Thoracic aorta (tissue), 2 donors: ENCODE measurements at places on chromosomes 4 and X. TPM values are rescaled to one million over a fixed set of nuclear protein-coding genes. Genes with fewer than 3 reads are reported as not detected.

GRCh38 chrX:13750204-13750603, 15.7 kb downstream of the OFD1 start:
- DNase-seq: no peak
- H3K36me3 ChIP-seq: no peaks in the 10 kb centered on the region
- H3K4me1 ChIP-seq: no peaks in the 10 kb centered on the region
- H3K27me3 ChIP-seq: no peaks in the 10 kb centered on the region

- H3K27ac ChIP-seq: no peak overlapping the region
- DNase-seq: no peak
Observed at GRCh38 chr4:131499141-131499873, 1649.8 kb upstream of the PCDH10 start.

DNA sequence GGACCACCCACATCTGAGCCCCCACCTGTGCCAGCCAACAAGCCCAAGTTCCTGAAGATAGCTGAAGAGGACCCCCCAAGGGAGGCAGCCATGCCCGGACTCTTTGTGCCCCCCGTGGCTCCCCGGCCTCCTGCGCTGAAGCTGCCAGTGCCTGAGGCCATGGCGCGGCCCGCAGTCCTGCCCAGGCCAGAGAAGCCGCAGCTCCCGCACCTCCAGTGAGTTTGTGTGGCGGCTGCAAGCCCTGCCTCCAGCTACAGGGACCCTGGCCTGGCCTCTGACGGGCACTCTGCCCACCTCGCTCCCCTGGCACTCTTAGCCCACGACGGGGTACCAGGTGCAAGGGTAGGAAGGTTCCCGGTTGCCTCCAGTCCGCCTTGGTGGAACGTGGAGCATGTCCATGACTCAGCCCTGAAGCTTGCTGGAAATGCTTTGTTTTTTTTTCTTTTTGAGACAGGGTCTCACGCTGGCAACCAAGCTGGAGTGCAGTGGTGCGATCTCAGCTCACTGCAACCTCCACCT, 13.7 kb upstream of the ADD1 start:
- H3K36me3 ChIP-seq: no peaks in the 10 kb centered on the region
- peaks cover 11% of the 10 kb centered on the region for H3K4me1 ChIP-seq
- no peak overlapping the region for H3K27ac ChIP-seq

DNA sequence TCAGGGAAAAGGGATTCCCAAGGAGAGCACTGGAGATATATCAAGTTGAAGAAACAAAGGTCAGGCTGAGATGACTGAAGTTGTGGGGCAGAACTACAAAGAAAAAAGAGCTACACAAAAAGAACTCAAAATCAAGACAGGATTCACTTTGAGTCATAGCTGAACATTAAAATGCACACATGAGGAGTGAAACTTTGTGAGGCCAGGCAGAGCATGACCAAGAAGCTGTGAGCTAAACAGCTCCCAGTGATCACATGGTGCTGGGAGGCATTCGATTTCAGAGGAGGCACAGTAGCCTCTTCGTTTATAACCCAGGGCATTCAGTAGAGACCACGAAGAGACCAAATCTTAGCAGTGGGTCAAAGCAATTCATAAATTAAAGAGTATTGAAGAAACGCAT, 145.3 kb downstream of the ATRX start:
- no peak overlapping the region for H3K27ac ChIP-seq
- no peaks in the 10 kb centered on the region for H3K27me3 ChIP-seq
- no peaks in the 10 kb centered on the region for H3K4me1 ChIP-seq
- no peak overlapping the region for H3K4me3 ChIP-seq

DNA sequence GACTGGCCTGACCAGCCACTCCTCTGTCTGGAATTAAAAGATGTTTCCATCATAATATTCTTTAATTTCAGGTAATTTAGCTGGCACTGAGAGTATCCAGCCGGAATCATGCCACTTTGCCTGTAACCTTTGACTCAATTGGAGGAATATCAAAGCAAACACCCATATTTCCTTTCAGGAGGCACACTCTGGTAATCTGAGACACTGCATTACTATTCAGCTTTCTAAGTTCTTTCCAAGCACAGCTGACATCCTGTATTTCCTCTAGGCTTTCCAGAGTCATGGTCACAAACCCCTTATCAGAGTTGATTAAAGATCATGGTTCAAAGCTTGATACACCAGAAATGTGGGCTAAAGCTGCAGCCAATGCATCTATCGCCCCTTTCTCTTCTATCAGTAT, 29.3 kb downstream of the INTS12 start:
- peaks cover 8% of the 10 kb centered on the region for H3K36me3 ChIP-seq
- no peak overlapping the region for H3K27ac ChIP-seq
- no peak for DNase-seq
- no peaks in the 10 kb centered on the region for H3K4me1 ChIP-seq
- no peaks in the 10 kb centered on the region for H3K27me3 ChIP-seq
- H3K4me3 ChIP-seq: no peak overlapping the region

- H3K27me3 ChIP-seq: no peaks in the 10 kb centered on the region
- H3K36me3 ChIP-seq: no peaks in the 10 kb centered on the region
- H3K27ac ChIP-seq: no peak overlapping the region
- no peak overlapping the region for H3K4me3 ChIP-seq
- DNase-seq: no peak
Observed at GRCh38 chr4:53309321-53310040, 56.4 kb downstream of the SCFD2 start.

DNA sequence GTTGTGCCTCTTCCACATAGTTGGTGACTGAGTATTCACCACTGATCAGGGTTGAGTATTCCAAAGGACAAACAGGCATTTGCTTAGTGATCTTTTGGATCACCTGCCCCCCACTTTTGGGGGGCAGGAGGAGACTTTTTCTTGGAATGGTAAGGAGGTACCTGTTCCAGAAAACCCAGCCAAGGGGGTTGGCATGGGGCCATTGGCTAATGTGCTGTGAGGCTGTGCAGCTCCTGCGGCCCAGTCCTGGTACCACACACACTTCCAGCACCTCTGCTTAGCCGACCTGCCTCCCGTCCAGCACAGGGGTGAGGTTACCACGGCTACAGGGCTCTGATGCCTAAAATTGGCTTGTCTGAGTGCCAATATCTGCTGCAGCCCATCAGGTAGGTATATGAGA, 40.1 kb upstream of the MGST2 start:
- H3K4me3 ChIP-seq: no peak overlapping the region
- H3K27ac ChIP-seq: no peak overlapping the region
- no peaks in the 10 kb centered on the region for H3K36me3 ChIP-seq

DNA sequence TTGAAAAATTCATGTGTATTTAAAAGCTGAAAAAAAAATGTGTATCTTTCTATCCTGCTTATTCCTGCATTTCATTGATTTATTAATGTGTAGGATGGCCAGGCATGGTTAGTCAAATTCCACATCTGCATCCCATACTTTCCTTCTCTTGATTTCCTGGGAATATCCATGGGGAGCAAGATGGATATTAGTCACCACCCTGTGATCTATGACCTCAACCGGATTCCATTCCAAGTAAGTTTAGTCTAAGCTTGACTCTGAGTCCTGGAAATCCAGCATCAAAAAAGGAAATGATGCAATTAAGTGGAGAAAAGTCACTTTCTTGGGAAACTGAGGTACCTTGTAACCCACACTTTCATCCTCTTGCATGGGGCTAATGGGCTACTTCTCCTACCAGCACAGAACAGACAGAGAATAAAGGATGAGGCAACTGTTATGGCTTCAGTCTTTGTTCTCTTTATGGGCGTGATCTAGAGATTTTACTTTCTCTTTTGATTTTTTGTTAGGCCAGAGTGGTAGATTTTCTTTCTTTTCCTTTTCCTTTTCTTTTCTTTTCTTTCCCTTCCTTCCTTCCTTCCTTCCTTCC, 17.1 kb upstream of the BEX4 start:
- no peak overlapping the region for H3K4me3 ChIP-seq
- no peak overlapping the region for H3K27ac ChIP-seq
- H3K27me3 ChIP-seq: no peaks in the 10 kb centered on the region
- H3K4me1 ChIP-seq: no peaks in the 10 kb centered on the region
- no peaks in the 10 kb centered on the region for H3K36me3 ChIP-seq

DNA sequence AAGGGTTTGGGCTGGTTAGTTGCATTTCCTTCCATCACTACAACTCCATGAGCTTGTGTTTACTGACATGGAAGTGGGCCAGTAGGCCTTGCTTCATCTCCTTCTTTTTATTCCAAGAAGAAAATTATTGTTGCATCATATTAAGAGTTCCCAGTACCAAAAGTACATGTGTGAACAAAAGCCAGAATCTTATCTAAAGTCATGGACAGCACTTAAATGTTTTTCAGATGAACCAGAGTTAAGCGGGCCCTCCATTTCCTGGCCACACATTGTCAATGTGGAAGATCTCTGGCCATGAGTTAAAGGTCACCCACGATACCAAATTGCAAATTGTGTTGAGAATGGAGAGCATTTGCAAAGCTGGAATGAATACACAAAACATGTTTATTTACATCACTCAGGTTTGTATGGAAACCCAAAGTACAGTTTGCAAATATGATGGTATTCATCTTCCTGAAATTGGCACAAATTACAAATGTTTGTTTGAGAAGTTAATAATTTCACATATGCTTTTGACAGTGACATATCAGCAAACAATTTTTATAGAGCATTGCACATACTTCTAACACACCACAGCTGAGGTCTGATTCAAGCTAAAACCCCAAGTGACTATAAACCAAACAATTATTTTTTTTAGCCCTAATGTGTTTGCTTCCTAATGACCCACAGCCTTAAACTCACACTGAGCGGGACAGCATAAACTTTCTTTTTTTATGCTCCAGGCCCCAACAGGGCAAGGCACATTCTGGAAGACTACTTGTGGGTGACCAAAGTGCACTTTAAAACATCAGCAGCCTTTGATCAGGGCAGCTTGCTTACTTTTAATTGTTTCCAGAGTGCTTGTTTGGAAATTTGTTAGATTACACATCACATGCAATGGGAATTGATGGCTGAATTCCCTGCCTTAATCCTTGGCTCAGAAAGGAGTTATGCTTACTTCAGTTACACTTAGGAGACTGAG, 502.9 kb upstream of the SLIT2 start:
- H3K4me3 ChIP-seq: no peak overlapping the region
- no peaks in the 10 kb centered on the region for H3K36me3 ChIP-seq
- no peaks in the 10 kb centered on the region for H3K4me1 ChIP-seq
- DNase-seq: no peak
- H3K27me3 ChIP-seq: no peaks in the 10 kb centered on the region
- H3K27ac ChIP-seq: no peak overlapping the region

DNA sequence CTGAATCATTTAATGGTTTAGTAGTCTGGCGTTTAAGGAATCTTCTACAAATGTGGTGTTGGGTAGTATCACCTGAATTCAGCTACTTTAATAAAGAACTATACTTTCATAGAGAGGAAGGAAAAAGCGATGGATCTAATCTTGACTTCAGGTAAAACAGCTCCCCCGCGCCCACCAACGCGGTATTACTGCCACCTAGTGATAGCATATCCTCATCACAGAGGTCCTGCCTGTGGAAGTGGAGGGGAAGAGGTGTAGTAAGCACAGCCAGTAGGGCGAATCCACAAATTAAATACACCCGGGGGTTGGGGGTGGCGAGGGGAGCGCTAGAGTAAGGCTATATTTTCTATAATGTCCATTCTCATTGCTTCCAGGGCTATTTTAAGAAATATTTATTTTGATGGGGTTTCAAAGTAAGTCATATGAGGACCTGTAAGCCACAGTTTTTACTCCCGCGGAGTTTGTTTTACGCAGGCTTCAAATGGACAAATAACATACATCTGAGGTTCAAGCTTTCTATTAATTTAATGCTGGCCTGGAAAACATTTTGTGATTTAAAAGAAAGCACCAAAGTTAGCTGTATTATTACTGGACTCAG, 8.3 kb upstream of the DAPP1 start:
- DNase-seq: no peak
- H3K4me1 ChIP-seq: peaks cover 19% of the 10 kb centered on the region
- H3K27ac ChIP-seq: peak overlapping the region; percentile 8
- H3K4me3 ChIP-seq: no peak overlapping the region
- H3K27me3 ChIP-seq: no peaks in the 10 kb centered on the region
- H3K36me3 ChIP-seq: no peaks in the 10 kb centered on the region

- no peaks in the 10 kb centered on the region for H3K27me3 ChIP-seq
- H3K36me3 ChIP-seq: no peaks in the 10 kb centered on the region
- no peak for DNase-seq
- H3K27ac ChIP-seq: no peak overlapping the region
- H3K4me3 ChIP-seq: no peak overlapping the region
Observed at GRCh38 chrX:27380163-27380845, 82.8 kb downstream of the PPP4R3C start.

DNA sequence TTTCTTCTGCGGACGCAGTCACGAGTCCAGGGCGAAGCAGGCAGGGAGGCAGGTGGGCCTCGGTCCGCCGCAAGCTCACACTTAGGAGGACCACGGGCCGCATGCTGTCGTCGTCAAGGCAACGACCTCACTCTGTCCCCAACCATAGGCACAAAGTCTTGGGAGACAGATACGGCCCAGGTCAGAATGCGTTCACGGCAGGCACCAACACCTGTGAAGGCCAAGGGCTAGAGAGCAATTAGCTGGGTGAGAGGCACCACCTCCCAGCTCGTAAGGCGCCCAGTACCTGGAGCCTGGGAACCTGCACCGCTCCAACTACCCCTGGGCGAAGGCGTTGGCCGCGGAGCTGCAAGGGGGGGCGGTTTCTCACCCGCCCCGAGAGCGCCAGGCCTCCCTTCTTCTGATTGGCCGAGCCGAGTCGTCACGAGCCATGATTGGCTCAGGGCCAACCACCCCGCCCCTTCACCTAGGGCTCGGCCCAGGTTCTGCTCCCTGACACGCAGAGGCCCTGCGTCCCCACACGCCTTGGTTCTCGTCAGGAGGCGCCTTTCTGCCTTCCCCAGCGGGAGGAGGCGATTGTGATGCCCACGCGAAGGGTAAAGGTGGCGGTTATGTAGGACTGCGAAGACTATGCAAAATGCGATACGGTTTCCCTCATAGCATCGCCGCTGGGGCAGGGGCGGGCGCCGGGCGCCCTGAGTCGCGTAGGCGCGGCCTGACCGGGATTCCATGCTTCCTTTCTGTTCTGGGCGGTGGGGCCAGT, at the start of gene CDKL2:
CDKL2 (minus strand) TSS at position 355 of the 763 bp plus-strand sequence. CDS start 4,540 bp downstream, outside the sequence.
- H3K36me3 ChIP-seq: no peaks in the 10 kb centered on the region
- DNase-seq: peak; percentile 40
- H3K27me3 ChIP-seq: no peaks in the 10 kb centered on the region
- H3K4me3 ChIP-seq: peak within 1 kb of the TSS; percentile 93

DNA sequence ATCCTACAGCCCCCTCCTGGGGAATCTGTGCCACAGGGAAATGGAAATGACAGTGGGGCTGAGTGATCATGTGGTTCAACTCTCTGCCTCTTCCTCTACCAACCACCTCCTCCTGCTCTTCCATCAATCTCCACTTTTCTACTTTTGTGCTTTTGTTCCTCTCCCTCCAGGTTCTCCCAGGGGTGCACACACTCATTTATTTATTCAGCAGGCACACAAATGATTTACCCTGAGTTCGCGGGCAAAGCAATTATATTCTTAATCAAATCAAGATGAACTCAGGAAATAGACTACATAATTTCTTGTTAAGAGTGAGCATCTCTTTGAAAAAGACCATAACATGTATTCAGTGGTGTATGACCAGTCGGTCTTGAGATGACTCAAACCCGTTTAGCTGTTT, 69.2 kb downstream of the VCX3A start:
- no peaks in the 10 kb centered on the region for H3K4me1 ChIP-seq
- no peak overlapping the region for H3K27ac ChIP-seq
- no peak overlapping the region for H3K4me3 ChIP-seq
- H3K36me3 ChIP-seq: no peaks in the 10 kb centered on the region

CDKL2 gene
- 3.1 TPM for total RNA-seq

GASK1B gene
- total RNA-seq: 169 TPM

FRG2 gene
- not detected for total RNA-seq

ARL9 gene
- total RNA-seq: not detected

OTUD6A gene
- not detected for total RNA-seq

PARM1 gene
- 127 TPM for total RNA-seq

ARMCX1 gene
- total RNA-seq: 29.1 TPM

REELD1 gene
- total RNA-seq: not detected

UGT2B15 gene
- total RNA-seq: not detected

RBM47 gene
- 31.5 TPM for total RNA-seq

PALLD gene
- 705 TPM for total RNA-seq
